Activated CD8-positive, alpha-beta memory T cell treated with anti-CD3 and anti-CD28 coated beads for 1 hour (primary cell): ENCODE measurements at places on chromosomes 3 and 15.

DNA sequence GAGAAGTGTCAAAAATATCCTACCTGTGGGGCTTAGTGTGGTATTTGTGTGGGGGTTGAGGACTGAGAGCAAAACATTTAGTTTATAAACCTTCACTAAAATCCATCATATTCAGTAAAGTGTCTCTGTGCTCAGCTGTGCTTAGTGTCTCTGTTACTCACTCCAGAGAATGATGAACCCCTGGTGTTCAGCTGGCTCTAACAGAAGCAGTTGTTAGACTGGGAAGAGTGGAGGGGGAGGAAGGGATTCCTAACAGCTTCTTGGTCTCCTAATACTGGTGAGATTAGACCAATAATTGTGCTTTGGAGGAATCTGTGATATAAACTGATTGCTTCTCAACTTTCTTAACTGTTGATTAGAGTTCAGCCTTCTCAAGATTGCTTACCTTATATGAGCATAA lies 1123.5 kb downstream of the ROBO2 start:
- no peak for DNase-seq

- DNase-seq: no peak
Observed at GRCh38 chr15:24933716-24934115, 21.1 kb upstream of the SNRPN start.

DNA sequence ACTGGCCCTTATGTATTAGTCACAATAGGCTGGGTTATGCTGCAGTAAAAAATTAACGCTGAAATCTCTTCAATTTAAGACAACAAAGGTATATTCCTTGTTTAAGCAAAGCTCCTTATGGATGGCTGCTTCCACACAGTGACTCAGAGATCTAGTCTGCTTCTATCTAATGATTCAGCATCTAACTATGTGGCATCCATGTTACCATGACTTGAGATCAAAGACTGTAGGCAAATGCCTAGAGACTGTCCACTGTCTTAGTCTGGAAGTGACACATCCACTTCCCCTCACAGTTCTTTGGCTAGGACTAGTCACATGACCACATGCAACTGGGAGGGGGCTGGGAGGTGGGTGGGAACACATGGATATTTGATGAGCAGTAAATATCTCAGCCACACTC lies 61.3 kb upstream of the PSMD6 start:
- no peak for DNase-seq

- DNase-seq: no peak
Observed at GRCh38 chr15:84834969-84835368, 17.8 kb downstream of the ALPK3 start.

DNA sequence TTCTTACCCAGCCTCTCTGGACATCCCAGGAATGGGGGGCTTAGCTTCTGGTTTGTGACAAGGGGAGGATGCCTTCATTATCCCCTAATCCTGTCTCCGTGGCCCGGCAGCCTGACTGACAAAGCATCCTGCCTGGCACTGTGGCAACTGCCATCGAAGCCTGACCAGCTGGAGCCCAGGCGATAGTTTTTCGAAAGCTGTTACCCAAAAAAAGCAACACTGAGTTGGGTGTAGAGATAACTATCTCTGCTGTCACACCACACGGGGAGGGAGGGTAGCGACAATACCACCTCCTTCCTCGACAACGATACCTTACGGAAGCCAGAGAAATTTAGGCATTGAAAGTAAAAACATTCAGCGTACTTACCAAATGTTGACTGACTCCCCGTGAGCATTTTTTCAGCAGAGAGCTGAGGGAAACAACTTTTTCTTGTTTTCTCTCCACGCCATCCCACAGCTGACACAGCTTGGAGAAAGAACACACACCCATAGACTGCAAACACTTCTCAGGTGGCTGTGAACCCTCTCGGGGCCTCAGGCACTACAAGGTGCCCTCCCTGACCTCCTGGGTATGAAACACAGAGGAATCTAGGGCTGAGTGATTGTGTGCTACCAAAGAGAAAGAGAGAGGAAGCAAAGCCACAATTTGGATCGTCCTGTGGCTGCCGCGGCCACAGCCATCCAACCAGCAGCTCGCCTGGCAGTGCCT lies 361.9 kb upstream of the ICE2 start:
- DNase-seq: no peak
